ENCODE measurements at places on chromosomes 4 and X.
A peak's percentile ranks its signal among the peaks of the same experiment; 100 is the strongest.

- DNase-seq, result no peak
Observed at GRCh38 chr4:104967034-104967401, 179.7 kb upstream of the TET2 start.

DNA sequence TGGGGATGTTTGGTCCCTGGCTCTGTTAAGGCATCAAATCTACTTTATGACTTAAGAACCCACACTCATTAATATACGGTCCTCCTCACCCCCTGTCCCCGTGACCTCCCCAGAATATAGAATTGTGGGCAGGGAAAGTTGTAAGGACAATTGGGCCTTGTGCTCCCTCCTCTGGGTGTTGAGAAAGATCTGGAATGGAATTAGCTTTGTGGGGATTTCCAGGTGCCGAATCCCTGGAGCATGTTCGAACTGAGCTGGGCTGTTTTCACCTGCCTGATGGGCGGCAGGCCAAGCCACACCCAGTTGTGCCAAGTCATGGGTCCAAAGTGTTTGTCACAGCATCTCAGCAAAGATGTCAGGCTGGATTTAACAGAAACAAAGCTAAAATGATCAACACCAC lies 349.3 kb upstream of the KLF3 start:
- DNase-seq, result no peak

GRCh38 chrX:70022616-70023015 lies 27.1 kb downstream of the AWAT2 start:
- DNase-seq, result no peak

GRCh38 chrX:13579661-13580060 lies 10.3 kb downstream of the EGFL6 start:
- no peak for DNase-seq

DNA sequence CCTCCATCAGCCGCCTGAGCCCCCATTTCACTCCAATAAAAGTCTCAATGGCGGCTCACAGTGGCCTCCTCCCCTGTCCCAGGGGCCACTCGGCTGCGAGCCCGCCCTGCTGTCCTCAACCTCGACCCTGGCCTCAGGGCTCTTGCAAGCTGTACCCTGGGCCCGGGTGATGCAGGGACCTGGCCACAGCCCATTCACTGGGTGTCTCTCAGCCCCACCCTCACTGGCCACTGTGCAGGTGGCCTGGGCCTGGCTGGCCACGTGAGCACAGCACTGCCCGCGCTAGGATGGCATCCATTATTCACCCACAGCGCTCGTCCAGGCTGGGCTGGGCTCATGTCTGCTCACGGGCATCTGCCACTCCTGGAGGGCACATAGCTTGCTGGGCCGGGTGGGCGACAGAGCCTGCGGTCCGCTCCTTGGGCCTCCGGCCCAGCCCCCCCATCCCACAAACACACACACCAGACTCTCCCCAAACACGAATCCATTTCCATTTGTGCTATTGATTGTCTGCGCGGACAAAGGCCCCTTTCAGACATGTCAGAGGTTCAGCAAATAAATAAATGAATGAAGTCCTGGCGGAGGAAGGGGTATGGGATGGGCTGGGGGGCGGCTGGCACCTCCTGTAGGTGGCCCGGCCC lies 16.5 kb upstream of the FGFR3 start:
- DNase-seq, result no peak

DNA sequence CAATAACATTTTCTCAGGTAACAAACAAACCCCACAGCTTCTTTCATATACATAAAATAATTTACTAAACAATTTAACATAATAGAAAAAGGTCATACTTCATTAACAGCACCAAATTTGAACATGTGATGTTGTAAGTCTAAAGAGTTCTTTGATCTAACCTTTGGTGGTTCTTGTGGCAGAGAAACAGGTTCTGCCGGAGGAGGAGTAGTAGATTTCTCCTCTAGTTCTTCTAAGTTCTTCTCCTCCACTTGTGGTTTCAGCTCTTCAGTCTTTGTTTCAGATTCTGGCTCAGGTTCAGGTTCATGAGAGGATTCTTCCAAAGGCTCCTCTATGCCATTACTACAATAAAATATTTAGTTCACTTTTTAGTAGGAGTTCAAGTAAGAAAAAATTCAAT lies 18.3 kb downstream of the G3BP2 start:
- no peak for DNase-seq

DNA sequence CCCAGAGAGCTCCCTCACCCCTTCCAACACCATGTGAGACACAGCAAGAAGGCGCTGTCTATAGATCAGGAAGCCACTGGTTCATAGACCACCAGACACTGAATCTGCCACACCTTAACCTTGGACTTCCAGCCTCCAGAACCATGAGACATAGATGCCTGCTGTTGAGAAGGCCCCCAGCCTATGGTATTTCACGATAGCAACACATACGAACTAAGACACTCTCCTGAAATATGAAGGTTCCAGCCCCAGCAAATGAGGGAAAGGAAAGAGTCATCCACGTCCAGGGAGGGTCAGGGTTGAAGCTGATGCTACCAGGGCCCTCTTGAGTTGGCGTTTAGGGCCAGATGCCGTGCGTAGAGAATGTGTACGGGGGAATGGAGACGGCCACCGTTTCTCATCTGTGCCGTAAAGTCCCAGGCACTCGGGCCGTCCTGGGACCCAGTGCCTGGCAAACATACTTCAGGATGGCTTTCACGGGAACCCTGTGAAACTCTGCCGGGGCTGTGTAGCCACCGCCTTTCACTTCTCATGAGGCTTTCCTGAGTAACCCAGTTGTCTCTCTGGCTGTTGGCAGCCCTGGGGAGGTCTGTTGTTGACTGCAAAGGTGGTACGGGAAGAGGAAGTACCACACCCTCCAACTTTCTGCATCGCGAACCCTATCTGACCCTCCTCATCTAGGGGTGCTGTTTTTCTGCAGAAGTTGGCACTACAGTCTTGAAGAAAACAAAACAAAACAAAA lies 17.7 kb upstream of the P2RY8 start:
- peak; percentile 67 for DNase-seq

- no peak for DNase-seq
Observed at GRCh38 chr4:174218127-174218790, 65.2 kb downstream of the FBXO8 start.

DNA sequence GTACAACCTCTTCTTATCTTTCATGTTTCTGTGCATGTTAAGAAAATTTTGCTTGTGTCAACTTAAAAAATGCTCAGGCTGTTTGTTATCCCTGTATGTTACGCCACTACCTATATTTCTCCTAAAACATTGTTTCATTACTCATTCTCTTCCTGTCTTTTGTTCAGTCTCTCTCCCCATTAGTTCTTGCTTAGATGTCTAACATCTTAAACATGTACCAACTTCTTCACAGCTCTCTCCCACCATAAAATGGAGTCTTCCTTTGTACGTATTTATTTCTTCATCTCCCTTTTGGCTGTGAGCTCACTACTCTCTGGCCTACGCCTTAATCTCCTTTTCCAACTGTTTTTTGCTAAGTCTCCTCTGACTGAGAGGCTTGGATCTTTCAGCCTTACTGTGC lies 36.4 kb downstream of the PCDH7 start:
- DNase-seq, result no peak

DNA sequence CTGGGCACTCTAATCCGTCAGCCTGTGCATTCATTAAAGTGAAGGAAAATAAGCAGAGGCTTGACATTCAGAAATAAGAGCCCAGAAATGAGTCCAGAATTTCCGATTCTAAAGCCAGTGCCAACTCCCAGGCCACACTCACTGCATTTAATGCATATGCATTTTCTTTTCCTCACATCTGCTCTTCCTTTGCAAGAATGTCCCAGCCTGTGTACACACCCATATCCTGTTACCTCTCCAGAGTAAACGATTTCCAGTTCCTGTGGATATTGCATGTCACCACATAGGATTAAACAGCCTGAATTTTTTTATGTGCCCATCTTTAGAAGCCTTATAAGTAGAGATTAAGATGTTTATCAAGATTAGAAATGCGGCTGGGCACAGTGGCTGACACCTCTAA lies 27.5 kb downstream of the ARX start:
- no peak for DNase-seq

- DNase-seq, result no peak
Observed at GRCh38 chr4:159280442-159281172, 177.7 kb downstream of the RAPGEF2 start.

GRCh38 chrX:5857232-5857631 lies 371.4 kb downstream of the NLGN4X start:
- no peak for DNase-seq

Measured in vagina (tissue), 2 donors.